Fibroblast of the aortic adventitia (primary cell): ENCODE measurements at places on chromosomes 16 and 17. TPM values are rescaled to one million over a fixed set of nuclear protein-coding genes. Genes with fewer than 3 reads are reported as not detected.

DNA sequence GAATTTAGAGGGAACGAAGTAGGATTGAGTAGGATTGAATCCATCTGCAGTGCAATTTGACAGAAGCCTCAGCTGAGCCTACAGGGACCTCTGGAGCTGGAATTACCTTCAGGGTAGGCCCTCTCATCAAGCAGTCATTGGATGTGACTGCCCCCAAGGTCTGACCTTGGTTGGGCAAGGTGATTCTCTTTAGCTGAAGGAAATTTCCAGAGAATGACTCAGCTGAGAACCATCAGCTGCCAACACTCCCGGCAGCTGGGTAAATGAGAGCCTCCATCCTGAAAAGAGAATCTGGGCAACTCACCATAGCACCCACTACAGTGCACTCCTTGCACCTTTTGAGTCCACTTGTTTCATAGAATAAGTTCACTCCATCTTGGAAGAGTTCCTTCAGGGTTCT lies 113.5 kb upstream of the MED13 start:
- no peak for DNase-seq

DNA sequence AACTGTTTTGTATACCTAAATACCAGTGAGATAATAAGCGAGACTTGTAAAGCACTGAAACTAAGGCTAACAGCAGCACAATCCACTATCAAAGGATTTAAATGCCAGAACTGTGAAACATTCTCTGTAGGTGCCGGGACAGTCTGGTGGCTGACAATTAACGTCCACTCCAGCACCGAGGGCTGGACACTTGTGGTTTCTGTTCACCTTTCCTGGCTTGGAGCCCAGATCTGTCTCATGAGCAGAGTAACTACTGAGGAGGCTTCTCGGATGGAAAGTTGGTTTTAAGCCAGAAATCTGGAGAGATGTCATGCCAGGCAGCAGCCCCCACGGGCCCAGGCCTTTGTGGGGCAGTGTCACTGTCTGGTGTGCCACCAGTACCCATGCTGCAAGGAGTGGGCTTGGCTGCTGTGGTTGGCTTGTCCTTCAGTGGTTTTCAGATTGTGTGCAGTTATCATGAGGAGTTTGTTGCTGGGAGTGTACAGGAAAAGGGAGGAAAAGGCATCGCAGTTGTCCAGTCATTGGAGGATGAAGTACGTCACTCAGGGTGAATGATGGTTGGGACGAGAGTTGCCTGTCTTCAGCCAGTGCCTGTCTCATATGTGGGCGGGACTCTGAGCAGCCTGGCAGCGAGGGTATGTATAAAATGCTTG lies 35.5 kb downstream of the UBN1 start:
- no peak for DNase-seq

GRCh38 chr16:75965504-75966374 lies 239.4 kb upstream of the CPHXL start:
- no peak for DNase-seq

GRCh38 chr17:9612006-9612405 lies 33.3 kb upstream of the USP43 start:
- no peak for DNase-seq

DNA sequence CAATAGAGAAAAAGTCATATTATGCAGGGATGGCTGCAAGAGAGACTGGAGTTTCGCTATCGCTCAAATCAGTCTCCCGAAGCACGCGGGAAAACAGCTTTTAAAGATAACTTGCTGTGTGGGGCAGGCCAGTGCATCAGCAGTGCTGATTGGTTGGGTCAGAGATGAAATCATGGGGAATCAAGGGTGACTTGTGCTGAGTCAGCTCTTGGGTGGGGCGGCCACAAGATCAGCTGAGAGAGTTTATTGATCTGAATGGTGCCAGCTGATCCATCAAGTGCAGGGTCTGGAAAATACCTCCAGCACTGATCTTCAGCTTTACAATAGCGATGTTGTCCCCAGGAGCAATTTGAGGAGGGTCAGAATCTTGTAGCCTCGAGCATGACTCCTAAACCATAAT lies 430.5 kb downstream of the RBFOX1 start:
- DNase-seq, result no peak

DNA sequence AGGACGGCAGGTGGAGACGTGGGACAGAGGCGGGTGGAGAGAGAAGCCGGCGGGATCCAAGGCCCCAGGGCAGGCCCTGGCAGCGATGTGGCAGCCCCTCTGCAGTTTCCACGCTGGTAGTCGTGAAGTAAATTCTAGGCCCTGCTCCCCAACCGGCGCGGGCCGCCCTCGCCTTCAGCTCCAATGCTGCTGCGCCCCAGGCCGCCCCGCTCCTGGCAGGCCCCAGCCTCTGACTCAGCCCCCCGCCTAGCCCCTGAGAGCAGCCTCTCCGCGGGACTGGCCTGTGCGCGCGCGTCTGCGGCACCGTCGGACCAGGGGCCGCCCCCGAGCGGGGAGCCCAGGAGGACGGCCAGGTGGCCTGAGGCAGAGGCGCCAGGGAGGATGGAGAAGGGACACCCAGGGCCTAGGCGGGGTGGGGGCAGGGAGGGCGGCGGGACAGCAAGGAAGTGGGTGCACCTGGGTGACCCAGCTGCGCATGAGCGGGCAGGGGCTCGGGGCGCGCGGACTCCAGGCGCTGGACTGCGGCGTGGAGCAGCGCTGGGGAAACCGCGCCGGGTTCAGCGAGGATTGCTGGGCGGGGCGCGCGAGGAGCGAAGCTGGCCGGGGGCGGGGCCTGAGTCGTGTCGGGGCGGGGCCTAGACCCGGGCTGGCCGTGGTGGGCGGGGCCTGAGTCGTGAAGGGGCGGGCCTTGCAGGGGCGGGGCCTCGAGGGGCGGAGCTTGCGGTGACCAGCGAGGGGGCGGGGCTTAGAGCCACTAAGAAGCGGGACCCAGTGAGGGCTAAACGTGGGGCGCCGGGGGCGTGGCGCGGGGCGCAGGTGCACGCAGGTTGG lies 29.6 kb downstream of the ZNF778 start:
- peak; percentile 83 for DNase-seq

DNA sequence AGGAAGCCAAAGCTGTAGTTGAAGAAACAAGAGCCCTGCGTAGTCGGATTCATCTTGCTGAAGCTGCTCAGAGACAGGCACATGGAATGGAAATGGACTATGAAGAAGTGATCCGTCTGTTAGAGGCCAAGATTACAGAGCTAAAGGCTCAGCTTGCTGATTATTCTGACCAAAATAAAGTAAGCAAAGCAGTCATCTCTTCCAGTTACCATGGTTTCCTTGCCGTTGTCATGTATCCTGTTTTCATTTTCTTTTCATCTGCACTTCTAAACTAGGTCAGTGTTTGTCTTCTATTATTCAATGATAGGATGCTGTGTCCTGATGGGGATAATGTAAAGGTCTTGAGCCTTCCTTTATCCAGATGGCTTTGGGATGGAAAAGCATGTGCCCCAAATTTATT lies 104.3 kb downstream of the STXBP4 start:
- no peak for DNase-seq

The TEKT1 gene
- total RNA-seq, result not detected in 2 replicates

The TNS4 gene
- not detected in 2 replicates for total RNA-seq

The SNF8 gene
- 72.6 and 89.5 TPM in 2 replicates for total RNA-seq
